Ammon's horn (tissue), 1 donor: ENCODE measurements at places on chromosomes 2 and 18.

DNA sequence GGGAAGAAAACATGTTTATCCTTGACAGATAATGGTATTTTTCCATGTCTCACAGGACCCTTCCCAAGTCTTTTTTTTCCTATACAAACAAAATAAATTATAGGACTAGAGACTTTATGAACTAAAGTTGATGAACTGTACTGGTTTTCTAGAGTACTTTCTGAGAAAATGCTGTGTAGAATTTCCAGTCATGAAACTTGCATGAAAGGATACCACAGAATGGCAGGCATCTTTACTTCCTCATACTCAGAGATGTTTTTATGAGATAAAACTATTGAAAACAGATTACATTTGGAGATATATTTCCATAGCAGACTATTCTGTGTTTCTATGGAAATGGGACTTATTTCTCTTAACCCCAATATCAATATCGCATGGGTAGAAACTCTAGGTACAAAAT, 403.5 kb downstream of the PARD3B start:
- DNase-seq: no peak

GRCh38 chr18:24014062-24014985, at the start of gene TTC39C:
Gene TTC39C (plus strand): TSS chr18:24014754. CDS start chr18:24014872, 118 bp downstream.
- peak; percentile 58 for DNase-seq

GRCh38 chr2:202289394-202290204, 24.0 kb downstream of the NOP58 start:
- no peak for DNase-seq

DNA sequence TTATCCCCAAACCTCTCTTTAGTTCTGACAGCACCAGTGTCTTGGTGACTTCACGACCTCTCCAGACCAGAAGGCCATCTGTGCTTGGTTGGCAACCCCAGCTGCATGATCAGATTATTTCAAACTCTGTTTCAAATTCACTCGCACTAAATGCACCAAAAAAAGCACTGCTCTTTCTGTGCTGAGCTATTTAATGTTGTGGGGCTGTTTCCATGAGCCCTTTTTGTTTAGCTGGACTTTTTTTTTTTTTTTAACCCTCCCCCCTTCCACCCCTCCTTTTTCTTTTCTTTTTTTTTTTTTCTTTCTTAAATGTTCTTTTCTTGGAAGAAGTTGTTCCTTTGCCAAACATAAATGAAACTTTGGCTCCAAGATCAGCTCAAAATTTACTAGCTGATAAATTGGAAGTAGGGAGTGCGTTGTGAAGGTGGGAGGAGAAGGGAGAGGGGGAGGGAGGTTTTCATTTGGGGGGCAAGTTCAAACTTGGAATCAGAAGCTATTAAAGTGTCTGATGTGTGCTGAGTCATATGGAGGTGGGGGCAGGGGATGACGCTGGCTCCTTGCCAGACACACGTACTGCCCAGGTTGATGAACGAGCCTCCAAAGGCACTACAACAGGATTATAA, 543.0 kb upstream of the TNP1 start:
- no peak for DNase-seq

DNA sequence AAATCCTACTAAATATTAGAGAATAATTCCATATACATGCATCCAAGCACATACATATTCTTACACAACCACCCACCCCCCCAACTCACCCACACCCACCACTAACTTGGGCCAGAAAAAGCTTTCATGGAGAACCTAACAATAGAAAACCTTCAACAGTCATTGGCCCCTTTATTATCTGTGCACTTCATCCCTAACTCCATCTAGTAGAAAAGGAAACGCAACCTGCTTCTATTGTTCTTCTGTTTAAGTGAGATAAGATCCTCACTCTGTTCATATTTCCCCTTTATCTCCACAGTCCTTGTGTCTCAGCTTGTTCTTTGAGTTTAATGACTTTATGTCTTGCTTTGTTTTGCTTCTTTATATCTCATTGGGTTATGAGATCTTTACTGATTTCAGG, 1740.2 kb upstream of the CELF4 start:
- no peak for DNase-seq

DNA sequence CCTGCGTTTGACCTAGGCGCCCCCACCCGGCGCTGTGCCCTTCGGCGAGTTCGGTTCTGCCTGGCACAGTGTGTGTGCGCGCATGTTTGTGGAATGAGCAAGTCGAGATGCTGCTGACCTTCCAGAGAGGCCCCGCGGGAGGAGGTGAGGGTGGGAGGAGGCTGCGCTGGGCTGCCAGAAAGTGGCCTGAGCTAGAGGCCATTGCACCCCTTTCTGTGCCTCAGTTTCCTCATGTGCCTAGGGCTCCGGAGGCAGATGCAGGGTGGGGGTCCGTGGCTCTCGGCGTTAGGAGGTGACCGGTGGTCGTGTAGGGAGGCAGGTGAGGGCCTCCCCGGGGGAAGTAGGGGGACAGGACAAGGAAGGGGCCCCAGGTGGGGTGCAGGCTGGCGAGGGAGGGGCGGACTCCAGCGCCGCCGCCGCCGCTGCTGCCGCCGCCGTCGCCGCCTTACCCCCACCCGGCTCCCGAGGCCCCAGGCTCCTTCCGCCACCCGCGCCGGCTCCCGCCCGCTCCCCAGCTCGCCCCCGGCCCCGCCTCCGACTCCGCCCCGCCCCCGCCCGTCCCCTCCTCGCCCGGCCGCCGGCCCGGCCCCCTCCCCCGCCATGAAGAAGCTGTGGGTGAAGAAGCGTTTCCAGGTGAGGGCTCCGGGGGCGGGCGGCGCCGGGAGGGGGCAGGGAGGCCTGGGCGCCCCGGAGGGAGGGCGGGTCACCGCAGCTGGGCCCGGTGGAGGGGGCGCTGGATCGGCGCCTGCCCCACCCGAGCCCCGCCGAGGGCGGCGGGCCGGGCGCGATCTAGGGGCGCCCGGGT, 7.0 kb downstream of the SPEG start:
- DNase-seq: no peak

- no peak for DNase-seq
These were observed 118.5 kb upstream of the SLC14A2 start for GRCh38 chr18:45496741-45497140.

DNA sequence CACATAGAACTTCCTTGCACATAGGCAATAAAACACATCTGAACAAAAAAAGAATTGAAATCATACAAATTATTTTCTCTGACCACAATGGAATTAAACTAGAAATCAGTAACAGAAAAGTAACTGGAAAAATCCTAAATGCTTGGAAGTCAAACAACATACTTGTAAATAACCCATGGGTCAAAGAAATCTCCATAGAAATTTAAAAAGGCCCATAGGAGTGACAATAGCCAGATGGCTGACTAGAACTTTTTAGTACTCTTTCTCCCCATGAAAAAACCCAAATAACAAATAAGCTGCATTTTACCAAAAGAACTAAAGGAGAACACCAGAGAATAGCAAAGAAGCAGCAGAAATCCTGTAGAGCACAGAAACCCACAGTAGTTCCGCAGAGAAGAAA, 139.2 kb upstream of the COL3A1 start:
- DNase-seq: no peak

DNA sequence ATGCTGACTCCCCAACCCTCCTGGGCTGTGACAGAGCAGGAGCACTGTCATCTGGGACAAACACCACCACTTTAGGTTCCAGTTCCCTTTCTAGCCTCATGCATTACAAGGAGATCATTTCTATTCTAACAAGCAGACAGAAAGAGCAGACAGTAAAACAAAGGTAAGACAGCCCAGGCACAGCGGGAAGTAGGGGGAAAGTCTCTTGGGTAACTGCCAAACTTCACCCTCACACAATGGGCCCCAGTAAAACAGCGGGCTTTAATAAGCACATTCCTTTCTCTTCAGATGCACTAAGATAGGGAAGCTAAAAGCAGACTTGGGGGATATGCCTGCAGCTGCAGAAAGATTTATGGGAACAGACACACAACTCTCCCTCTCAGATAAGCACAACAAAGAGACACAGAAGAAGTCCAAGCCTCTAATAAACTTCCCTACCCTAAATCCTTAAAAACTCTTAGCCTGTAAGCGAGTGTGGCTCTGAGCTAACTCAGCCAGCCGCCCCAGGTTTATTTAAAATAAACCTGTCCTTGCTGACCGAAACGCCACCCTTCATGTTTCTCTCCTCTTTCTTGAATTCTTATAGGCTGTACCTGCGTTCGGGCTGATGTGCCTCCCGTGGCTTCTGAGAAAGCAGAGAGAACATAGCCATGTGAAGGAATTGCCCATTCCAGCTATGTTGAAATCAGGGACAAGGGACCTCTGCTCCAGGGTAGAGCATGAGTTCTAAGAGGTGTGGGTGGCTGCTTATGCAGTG, 726.8 kb upstream of the DDX18 start:
- DNase-seq: no peak

- DNase-seq: no peak
These were observed 40.0 kb downstream of the GKN2 start for GRCh38 chr2:68912732-68913131.

- DNase-seq: no peak
These were observed 354.2 kb downstream of the FBXO15 start for GRCh38 chr18:73793386-73793785.

GRCh38 chr2:184971546-184972068, 373.3 kb downstream of the ZNF804A start:
- no peak for DNase-seq

- no peak for DNase-seq
These were observed 74.2 kb downstream of the LDLRAD4 start for GRCh38 chr18:13292736-13293135.

GRCh38 chr2:190831941-190832340, 48.7 kb upstream of the GLS start:
- no peak for DNase-seq

GRCh38 chr2:6833300-6833604, 32.5 kb downstream of the CMPK2 start:
- no peak for DNase-seq

GRCh38 chr2:47945046-47945781, 38.9 kb upstream of the FBXO11 start:
- no peak for DNase-seq

DNA sequence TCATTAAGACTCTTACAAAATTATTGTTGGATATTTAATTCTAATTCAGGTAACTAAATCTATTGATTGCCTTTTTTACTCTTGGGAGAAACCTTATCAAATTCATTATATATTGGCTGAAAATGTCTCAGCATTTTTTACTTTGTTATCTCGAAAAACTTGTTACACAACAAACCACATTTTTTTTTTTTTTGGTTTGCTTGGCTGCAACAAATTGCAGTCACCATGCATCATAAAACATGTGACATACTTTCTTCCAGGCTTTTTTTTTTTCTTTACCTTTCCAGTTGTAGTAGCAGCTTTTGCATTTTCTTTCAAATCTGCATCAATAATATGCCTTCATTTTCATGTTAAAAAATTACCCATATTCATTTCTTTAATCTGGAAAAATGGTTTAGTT, 186.7 kb downstream of the TDRD15 start:
- DNase-seq: no peak

DNA sequence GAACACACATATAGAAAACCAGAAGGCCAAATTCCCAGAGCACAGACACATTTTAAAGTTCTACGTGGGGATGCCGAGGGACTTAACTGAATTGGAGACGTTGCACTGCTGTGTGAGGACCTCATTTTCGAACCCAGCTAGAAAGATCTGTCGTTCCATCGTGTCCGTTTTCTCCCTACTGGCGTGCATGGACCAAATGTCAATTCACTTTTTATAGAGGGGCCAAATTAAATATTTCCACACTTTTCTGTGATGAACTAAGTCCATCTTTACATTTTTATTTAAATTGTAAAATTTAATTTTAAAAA, 692 bp upstream of the TSHZ1 start:
- peak; percentile 55 for DNase-seq

DNA sequence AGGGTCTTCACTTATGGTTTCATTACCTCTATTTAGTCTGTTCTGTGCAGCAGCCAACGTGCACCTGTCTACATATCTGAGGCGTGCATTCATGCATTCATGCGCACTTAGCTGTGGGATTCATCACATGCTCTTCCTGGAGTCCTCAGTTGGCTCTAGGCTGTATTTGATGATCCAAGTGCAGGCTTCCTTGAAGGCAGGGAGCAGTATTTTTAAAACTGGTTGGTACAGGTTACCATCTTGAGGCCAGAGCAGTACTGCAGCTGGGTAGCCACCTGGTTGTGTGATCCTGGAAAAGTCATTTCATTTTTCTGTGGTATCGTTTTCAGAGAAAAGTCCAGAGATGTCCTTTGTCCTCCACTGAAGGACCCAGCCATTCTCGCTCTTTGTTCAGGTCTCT, 109.8 kb downstream of the EN1 start:
- DNase-seq: no peak

DNA sequence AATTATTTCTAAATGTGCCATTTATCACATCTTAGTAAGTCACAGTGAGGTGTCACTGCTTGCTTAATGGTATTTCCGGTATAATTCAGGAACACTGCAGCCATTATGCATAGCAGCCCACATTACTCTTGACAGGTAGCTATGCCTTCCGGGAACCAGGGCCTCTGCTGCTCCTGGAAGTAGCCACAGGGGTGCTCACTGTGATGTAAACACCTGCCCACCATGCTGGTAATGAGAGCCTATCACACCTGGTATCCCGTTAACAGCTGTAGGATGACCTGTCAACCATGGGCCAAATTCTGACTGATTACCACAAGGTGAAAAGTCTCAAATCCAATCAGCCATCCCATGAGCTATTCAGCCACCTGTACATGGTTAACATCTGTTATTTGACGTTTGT, 647.0 kb upstream of the NXPH2 start:
- DNase-seq: no peak

DNA sequence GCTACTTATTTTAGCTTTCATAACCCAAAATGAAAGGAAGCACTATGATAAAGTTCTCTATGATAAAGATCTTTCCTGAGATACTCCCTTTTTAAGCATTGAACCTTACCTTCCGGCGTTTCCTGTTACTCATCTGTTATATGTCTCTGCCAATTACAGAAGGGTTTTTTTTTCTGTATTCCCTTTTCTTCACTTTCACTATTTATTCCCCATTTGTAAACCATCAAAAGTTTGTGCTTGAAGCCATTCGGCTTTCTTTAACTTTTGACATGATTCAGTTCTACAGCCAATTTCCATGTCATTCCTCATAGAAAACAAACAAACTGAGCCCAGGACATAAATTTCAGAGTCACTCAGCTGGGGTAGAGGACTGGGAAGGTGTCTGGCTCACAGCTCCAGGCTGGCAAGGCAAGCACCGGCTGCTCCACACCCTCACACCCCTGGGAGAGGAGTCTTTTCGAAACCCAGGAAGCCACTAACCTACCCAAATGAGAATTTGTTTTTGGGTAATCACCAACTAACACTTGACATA, 429.4 kb upstream of the TRIB2 start:
- DNase-seq: no peak
